HFFc6 (cell line): ENCODE measurements at places on chromosomes 5 and 9. TPM values are rescaled to one million over a fixed set of nuclear protein-coding genes. Genes with fewer than 3 reads are reported as not detected.

- no peak overlapping the region for H3K27ac ChIP-seq
- DNase-seq: no peak
- no peaks in the 10 kb centered on the region for H3K36me3 ChIP-seq
Observed at GRCh38 chr5:12570688-12571087, 666.4 kb upstream of the CTNND2 start.

DNA sequence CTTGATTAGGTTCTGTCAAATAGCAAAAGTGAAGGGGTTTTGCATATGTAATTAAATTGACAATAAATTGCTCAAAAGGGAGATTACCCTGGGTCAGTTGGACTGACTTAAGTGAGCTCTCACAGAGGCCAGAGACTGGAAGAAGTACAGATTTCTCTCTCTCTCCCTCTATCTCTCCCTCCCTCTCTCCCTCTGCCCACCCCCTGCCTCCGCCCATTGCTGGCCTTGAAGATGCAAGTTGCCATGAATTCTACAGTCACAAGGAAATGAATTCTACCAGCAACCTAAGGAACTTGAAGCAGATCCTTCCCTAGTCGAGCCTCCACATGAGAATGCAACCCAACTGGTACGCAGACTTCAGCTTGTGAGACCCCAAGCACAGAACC is 119.2 kb downstream of the LPAR1 start:
- no peaks in the 10 kb centered on the region; the same call in 1 of the 2 replicates for H3K27me3 ChIP-seq
- H3K36me3 ChIP-seq: peaks cover 50% of the 10 kb centered on the region
- no peak for DNase-seq
- H3K4me3 ChIP-seq: peak overlapping the region; percentile 78
- H3K4me1 ChIP-seq: peaks cover 98% of the 10 kb centered on the region

FAM153A gene
- total RNA-seq: not detected in 2 replicates

GRCh38 chr5:39430461-39430860 is 5.7 kb upstream of the DAB2 start:
- H3K27ac ChIP-seq: no peak overlapping the region
- peaks cover 36% of the 10 kb centered on the region for H3K4me1 ChIP-seq
- no peaks in the 10 kb centered on the region for H3K36me3 ChIP-seq
- DNase-seq: no peak
